ENCODE measurements at places on chromosomes 7 and 10.

GRCh38 chr7:1649751-1650326 lies 20.2 kb upstream of the ELFN1 start:
- no peak for DNase-seq

DNA sequence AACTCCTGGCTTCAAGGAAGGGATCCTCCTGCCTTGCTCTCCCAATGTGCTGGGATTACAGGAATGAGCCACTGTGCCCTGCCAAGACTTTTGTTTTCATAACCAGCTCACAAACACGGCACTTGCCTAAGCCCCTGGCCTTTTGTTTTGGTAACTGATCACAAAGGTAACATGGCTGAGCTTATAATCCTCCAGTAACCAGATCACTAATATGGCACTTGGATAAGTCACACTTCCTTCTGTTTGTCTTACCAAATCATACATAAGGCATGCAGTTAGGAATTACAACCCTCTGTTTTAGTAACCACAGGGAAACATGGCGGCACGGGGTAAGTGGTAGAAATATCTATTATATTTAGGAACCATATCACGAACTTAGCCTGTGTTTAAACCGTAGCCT lies 577.1 kb downstream of the CALN1 start:
- DNase-seq = no peak

DNA sequence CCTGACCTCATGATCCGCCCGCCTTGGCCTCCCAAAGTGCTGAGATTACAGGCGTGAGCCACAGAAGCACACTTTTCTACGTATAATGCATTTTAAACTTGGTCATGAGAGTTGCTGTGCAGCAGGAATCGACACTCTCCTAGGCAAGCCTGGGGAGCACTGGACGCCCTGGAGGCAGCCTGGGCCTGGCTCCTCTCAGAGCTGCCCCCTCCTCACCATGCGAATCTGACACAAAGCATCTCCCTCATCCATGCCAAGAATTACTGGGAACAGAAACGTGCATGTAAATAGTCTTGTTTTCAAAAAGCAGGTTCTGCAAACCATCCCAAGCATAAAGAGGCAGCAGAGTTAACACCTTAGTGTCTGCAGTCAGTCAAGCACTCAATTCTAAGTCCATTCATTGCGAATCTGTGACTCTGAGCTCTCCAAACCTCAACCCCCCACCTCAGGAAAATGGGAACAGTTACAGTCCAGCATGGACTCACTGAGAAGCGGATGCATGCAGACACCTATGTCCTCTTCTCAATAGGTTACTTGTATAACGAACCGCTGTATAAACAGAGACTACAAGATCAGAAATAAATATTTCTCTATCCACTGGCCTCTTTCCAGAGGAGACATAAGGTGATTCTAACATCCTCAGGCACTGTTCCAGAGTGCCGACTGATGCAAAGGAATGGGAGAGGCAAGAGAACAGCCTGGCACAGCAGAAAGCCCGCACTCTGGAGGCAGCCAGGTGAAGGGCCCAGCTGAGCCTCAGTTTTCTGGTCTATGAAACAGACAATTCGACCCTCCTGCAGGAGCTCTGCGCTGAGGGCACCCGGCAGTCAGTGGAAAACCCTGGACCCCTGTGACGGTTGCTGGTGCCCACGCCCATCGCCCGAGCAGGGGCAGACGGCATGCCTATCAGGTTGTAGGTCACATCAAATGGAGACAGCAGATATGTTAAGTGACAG lies 68.9 kb downstream of the MAD1L1 start:
- DNase-seq = no peak

DNA sequence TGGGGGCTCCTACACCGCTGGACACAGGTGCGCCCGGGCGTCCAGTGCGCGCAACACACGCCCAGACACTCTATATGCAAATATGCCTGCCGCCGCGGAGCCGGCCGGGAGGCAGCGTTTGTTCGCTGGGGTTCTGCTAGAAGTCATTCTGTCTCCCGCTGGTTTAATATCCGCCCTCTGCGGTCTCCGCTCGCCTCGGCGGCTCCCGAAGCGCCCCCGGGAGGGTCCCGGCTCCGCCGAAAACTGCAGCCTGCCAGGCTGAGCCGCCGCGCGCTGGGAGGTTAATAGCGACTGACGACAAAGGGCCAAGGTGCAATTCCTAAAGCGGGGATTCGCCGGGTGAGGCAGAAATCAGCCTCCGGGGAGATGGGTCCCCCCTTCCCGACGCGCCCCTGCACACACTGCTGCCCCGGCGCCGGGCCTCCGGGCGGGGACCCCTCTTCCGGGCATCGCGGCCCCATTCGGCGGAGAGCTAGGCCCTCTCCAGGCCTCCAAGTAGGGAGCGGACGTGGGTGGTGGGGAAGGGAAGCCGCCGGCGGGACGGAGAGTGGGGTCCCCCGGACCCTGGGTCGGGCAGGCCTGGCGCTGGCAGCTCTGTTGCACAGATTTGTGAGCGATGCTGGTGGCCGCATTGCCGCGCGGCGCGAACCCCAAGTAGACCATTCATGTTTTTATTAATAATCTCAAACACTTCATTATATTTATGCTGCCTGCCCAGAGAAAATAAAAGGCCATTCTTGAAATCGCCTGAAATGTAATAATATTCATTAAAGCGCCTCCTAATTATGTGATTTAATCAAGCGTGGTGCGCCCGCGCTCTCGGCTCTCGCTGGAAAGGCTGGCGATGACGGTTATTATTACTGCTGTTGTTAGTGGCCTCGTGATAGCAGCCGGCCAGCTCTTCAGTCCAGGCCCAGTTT lies 9.1 kb downstream of the EN2 start:
- no peak for DNase-seq

DNA sequence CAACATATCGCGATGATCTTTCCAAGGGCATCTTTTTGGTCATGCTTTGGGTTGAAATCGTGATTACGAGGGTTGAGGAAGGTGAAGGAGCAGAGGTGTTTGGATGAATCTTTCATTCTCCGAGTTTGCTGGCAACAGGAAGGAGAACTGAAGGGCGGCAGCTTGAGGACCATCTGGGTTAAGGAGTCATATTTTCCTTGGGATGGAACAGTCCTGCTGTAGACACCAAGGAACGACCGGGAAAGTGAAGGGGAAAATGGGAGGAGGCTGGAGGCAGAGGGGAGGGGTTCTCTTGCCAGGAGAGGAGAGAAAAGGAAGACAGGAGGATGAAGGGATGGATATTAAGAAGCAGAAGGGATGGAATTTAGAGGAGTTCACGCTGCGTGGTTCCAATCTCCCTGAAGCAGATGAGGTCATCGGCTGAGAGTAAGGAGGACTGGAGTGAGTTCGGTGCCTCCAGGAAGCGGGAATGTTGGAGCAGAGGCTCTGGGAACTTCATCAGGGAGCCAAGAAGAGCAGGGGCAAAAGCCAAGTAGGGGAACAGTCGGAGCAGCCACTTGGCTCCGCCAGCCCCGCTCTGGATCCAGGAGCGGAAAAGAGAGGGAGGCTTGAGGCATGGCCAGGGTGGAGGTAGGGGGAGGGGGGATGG lies 116.6 kb upstream of the GALNT17 start:
- DNase-seq = no peak

DNA sequence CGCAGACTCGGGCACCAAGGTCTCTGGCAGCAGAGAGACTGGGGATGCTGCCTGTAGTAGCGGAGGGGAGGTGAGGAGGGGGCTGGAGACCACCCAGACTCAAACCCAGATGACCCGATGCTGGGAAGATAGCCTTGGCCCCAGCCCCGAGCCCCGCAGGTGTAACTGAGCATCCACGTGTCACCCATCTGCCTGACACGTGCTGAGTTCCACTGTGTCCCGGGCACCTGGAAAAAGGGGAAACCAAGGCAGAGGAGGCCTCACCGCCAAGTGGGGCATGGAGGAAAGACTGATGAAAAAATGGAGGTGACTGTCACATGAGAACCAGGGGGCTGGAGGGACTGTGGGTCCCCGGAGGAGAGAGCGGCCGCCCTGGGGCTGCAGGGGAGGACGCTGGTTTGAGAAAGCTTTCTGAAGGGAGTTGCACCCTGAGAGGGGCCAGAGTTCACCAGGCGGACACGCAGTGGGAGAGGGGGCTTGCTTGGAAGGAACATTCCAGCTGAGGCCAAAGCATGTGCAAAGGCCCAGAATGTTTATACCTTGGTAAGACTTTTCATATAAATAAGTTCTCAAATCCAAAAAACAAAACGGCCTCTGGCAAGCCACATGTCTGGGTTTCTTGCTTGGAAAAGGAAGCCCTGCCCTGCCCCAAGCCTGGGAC lies 27.4 kb upstream of the ELN start:
- no peak for DNase-seq

- no peak for DNase-seq
Measured at GRCh38 chr7:149720372-149721083, 52.9 kb downstream of the ZNF467 start.

DNA sequence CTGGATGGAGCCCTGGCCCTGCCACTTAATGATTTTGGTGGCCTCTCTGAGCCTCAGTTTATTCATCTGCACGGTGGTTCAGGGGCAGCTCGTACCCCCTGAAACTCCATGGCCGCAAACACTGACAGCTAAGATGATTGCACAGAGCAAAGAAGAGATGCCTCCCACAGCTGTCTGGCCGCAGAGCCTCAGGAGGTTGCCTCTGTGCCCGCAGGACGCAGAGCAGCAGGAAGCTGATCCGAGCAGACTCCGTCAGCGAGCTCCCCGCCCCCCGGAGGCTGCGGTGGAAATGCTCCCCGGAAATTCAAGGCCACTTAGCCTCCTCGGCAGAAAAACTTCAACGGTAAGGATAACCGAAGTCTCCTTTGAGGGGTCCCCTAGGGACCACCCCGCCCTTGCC lies 30.2 kb upstream of the C10orf53 start:
- no peak for DNase-seq

Measured in NCI-H524 treated with DMSO at 0.1 percent for 48 hours (cell line).